ENCODE measurements at places on chromosomes 7 and 10.

DNA sequence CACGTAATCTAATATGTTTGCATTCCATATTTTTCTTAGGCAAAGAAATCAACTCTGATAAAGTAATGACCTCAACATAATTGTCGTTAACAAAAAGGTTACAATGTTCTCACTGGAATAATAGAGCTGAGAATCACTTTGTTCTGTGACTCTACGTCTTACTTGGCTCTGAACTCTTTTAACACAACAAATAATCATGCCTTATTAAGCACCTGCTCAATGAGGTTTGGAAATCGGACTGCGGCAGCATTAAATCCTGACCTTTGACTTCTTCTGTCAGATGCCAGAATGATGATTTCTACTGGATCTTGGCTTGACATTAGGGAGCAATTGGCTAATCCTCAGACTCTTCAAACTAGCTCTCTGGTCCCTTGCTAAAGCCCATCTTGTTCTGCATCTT lies 233.6 kb downstream of the SEMA3D start:
- DNase-seq: no peak

GRCh38 chr7:90681336-90682022 lies 85.4 kb downstream of the CDK14 start:
- no peak for DNase-seq

GRCh38 chr7:90988516-90988915 lies 275.7 kb upstream of the FZD1 start:
- no peak for DNase-seq

GRCh38 chr7:50262916-50263690 lies 41.4 kb upstream of the IKZF1 start:
- DNase-seq: peak; percentile 76

- no peak for DNase-seq
Measured at GRCh38 chr10:113042868-113043267, 92.8 kb downstream of the TCF7L2 start.

- no peak for DNase-seq
Measured at GRCh38 chr7:49770838-49771237, 2.6 kb upstream of the VWC2 start.

DNA sequence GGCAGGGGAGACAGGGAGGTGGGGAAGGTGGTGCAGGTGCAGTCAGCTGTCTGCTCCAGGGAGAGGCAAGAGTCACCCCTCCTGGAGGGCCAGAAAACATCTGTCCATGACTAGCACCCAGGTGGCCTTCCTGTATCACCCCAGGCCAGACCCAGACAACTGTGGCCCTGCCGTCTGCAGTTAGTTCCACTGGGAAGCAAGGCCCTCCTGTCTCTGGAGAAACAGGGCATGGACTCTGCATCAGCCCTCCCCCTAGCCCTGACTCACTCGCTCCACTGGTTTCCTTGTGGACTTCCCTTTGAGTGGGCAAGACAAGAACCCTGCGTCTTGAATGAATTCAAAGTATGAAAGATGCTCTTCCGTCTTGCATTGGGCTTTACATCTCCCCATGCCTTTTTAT lies 12.6 kb downstream of the TBATA start:
- DNase-seq: no peak

GRCh38 chr7:81574723-81575326 lies 195.0 kb downstream of the HGF start:
- DNase-seq: no peak

- DNase-seq: no peak
Measured at GRCh38 chr10:114825513-114826253, 4.1 kb downstream of the FHIP2A start.

- no peak for DNase-seq
Measured at GRCh38 chr7:91168871-91169829, 95.1 kb upstream of the FZD1 start.

GRCh38 chr7:152108359-152108758 lies 82.9 kb downstream of the GALNT11 start:
- peak; percentile 9 for DNase-seq

GRCh38 chr10:45443101-45444009 lies 69.3 kb downstream of the ALOX5 start:
- DNase-seq: no peak

DNA sequence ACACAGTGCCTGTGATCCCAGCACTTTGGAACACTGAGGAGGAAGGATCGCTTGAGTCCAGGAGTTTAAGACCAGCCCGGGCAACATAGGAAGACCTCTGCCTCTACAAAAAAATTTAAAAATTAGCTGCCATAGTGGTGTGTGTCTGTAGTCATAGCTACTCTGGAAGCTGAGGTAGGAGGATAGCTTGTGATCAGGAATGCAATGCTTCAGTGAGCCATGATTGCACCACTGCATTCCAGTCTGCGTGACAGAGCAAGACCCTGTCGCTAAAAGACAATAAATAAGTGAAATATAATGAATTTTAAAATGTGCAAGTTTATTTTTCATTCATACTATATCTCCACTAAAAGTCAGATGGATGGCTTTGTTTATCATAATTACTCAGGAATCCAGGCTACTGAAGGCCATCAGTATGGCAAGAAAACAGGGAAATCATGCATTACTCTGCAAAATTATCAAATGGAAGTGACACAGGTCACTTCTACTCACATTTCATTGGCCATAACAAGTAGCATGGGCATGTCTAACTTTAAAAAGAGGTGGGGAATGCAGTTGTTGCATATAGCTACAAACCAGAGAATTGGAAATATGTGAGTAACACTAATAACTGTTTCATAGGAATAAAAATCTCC lies 32.9 kb upstream of the FAM3C start:
- no peak for DNase-seq

GRCh38 chr10:103139803-103140202 lies 53.3 kb downstream of the NT5C2 start:
- DNase-seq: no peak

DNA sequence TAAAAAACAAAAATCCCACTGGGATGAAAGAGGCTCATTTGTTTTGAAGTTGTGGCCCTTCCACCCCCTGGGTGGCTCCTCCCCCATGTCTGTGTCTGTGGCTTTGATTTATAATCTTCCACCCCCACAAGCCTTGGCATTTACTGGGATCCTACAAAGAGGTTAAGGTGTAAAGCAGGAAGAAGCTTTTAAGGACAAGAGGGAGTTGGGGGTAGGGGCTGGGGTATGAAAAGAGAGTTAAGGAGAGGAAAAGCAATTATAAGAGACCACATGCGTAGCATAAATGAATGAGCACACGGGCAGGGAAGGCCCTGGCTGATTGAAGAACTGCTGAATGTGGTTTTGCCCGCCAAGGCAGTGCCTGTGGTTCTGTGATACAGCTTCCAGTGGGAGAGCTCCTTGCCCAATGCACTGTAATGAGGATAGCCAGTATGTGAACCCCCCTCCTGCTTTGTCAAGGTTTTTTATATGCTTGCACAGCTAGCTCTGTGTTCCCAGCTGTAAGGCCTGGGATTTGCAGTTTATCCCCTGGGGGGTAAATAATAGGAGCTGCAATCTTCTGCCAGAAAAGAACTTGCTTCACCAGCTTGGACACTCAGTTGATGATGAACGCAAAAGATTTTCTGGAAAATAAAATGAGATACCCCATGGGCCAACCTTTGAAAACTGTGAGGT lies 34.7 kb upstream of the KMT2E start:
- peak; percentile 43 for DNase-seq

- DNase-seq: no peak
Measured at GRCh38 chr7:90876701-90877100, 280.6 kb downstream of the CDK14 start.

- peak; percentile 70 for DNase-seq
Measured at GRCh38 chr10:118729641-118730258, 25.0 kb downstream of the CACUL1 start.

GRCh38 chr10:117266400-117266799 lies 25.5 kb downstream of the SLC18A2 start:
- no peak for DNase-seq

DNA sequence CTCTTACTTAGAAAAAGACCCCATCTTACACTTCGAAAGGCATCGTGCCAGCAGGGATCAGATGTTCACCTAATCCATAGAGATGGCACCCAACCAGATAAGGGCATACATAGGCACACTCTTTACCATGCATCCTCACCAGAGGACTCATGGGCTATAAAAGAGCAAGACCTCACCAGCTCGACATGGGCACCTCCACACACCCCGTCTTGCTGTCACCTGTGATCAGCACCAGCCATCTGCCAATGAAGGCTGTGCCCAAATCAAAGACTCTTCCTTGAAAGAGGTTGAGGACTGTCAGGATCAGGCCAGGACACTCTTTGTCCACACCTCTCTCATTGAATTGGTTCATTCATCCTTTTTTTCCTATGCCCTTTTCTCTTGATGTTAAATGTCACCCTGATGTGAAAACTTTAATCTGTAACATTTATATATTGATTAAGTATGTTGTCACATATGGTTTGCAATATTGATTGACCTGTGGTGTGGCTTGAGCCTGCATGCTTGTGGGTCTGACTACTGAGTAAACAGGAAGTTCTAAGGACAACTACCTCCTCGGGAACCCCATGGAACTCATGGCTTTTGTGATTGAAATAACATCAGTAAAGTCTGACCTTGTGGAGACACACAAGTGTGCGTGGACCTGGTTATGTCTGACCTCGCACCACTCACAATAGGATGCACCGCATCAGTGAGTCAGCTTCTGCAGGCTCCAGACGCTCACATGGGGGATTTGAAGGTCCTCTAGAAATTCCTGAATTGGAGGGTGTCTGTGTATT lies 75.5 kb downstream of the HTR5A start:
- DNase-seq: no peak
